Stimulated activated CD4-positive, alpha-beta T cell treated with anti-CD3 and anti-CD28 coated beads, TNF-alpha, amount 100 ng/mL, for 48 hours (primary cell): ENCODE measurements at places on chromosomes 2 and 18.
A peak's percentile ranks its signal among the peaks of the same experiment; 100 is the strongest.

GRCh38 chr2:126889496-126890135 is 9.1 kb upstream of the TEX51 start:
- no peak for DNase-seq

DNA sequence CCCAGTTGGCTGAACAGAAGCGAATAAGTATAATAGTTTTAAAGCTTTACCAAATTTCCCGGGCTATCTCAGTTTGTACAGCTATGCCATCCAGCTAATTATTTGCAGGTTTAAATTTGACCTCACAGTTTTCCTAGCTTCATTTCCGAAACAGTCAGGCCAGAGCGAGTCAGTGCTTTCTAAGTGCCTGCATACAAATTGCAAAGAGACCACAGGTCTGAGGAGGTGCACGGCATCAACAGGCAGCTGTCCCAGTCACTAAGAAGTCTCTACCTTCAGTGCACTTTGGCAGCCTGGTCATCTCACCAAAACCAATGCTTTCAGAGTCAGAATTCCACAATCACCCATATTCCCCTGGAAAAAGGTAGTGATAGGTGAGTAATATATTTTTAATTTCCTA is 51.9 kb downstream of the LAMA1 start:
- DNase-seq = no peak

- no peak for DNase-seq
These were observed 65.8 kb downstream of the NDUFA10 start for GRCh38 chr2:239959059-239959971.

DNA sequence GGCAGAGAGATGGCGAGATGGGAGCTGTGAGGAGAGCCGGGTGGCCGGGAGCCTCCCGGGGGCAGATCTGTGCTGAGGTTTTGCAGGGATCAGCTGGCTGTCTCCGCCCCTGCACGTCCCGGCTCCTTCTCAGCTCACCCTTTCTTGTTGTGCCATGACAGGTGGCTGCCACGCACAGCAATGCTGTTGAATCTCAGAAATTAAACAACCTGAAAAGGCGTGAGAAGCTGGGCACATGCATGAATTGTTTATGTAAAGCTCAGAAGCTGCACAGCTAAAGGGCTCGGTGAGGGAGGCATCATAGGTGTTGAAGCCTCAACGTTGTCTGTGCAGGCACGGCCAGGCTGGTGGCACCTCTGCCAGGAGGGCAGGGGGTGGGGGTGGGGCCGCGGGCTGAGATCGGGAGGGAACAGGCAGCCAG is 858 bp upstream of the RTP5 start:
- DNase-seq = no peak

DNA sequence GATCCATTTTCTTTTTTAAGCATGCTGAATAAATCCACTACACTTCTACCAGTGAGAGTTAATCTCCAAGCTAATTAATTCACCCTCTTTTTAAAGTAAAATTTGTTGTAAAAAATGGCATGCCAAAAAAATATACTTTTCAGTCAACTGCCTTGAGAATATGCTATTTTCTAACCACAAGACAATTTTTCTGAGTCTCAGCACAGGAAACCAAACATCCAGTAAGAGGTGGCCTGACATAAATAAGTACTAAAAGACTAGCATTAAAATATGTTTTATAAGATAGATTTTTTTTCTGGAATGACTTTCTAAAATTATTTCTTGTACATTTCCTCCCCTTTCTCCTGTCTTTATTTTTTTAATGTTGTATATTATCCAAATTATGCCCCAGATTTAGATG is 2.9 kb downstream of the FBXO36 start:
- no peak for DNase-seq

DNA sequence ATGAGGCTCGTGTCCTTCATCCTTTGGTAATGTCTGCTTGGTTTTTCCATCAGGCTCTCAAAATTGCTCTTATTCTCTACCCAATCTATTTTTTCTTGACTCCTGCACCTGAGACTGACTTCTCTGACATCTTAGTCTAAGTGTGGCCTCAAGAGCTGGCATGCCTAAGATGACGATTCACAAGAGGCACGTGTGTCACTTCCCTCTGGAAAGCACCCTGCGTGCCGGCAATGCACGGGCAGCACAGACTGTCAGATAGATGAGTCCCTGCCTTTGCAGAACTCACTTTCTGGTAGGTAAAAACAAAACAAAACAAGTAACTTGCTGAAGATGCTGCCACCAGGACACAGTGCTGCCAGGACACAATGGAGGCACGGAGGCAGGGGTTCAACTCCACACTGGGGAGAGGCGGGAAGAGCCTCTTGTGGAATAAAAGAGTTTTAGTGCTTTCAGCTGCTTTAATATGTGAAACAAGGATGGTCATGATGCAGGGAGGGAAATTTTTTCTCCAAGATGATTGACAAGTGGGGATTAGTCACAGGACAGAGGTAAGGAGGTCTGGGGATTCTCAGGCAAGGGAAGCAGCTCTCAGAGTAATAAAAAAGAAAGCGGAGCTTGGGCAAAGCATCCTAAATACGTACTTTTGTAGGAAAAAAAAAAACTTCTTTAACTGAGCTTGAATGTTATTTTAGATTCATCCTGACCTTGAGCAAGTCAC is 27.3 kb downstream of the CYB5A start:
- no peak for DNase-seq

DNA sequence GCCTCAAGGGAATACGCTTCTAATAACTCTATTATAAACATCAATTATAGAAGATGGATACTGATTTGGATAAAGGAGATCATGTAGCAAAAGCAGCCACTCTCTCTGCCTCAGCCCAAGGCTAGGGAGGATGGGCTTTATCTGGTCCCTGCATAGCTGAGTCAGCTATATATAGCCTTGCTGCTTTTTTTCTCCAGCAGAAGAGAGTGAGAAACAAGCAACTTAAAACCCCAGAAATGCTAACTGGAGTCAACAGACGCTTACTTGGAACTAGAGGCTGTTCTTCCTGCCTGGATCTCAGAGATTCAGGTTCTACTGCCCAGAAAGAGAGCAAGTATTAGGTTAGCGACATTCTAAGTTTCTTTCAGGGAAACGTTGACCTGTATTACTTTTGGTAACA is 426.7 kb upstream of the KLHL29 start:
- no peak for DNase-seq

DNA sequence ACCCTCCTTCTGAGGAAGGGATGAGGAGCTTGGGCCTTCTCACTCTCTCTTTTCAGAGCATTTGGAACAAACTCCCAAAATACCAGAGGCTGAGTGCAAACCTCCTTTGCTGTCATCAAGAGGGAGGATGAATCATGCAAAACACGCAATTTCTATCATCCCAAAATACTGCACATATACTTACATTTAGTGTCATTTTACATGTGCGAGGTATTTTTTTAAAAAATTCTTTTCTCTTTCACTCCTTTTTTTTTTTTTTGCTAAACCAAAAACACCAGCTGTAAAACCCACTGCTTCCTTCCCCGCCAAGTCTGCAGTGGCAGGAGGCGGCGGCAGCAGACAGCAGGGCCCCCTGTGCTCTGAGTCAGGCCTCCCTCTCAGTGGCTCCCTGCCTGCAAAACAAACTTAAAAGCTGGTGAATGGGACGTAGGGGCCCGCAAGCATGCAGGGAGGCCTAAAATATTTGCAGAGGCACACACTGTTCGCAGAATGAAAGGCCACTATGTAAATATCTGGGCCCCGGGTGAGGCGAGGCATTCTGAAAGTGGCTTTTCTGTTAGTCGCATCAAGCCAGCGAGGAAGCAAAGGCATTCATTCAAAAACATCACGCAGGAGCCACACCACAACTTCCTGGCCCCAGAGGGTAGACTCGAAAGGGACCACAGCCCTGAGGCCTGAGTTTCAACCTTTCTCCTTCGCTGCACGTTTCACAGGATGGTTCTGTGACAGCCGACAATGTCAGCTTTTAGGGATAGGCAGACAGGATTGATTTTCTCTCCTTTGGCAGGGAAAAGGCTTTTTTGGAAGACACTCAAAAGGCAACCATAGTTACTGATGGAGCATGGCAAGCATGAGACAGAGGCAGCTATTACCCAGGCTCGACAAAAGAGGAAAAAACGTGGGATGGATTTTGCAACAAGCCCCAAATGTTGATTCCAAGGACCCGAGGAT is 73.4 kb downstream of the ACTR2 start:
- peak; percentile 77 for DNase-seq

DNA sequence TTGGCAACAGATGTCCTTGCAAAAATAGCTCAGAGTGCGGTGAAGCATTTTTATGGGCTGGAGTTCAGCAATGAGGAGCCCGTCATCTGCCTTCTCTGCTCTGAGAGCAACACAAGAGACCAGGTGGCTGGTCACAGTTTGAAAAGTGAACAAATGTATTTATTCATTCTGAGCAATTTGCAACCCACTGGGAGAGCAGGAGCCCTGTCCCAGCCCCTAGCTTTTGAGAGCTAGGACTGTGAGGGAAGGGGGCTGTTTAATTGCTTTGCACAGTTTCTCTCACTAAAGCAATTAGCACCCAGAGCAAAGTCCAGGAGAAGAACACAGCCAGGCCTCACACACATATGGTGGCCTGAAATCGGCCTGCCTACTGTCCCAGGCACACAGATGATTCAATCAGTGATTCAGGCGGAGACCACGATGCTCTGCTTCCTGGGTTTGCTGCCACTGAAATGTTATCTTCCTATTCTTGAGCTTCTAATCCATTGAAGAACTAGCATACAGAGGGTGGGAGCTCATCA is 646.1 kb upstream of the ACVR2A start:
- no peak for DNase-seq
